ENCODE measurements at places on chromosomes 4 and X.

GRCh38 chr4:108328383-108328732 is 159.6 kb upstream of the LEF1 start:
- DNase-seq, result no peak

GRCh38 chrX:142250502-142250901 is 45.4 kb upstream of the MAGEC2 start:
- no peak for DNase-seq

DNA sequence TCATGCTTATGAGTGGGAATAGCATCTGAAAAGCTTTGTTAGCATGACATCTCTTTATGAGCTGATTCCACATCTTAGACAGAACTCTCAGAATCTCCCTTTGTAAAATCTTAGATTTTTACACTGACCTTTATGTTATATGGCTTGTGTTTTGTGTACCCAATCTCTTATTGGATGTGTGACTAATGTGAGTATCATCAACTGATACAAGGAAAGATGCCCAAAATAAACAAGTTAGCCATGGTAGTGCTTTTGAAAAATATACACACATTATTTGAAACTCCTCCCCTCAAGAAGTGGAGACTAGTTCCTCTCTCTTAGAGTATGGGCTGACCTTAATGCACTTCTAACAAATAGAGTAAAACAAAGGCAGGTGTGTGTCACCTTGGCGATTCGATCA is 160.1 kb upstream of the NRK start:
- DNase-seq, result no peak

DNA sequence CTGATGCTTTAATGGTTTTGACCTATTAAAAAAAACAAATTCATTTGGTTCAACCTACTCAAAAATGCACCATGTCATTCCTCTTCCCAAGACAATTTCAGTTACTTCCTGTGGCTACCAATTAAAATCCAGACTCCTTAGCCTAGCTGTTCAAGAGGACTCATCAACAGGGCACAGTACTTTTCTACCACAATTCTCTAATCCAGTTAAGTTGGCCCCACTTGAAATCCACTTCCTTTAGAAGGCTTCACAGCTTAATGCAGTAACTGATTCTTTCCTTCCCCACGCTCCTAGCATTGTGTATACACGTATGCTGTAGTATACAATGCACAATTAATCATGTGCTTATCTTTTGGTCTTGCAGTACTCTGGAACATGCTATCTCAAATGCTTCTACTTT is 129.8 kb downstream of the UGT8 start:
- no peak for DNase-seq

- no peak for DNase-seq
Observed at GRCh38 chr4:141220271-141220670, 424 bp upstream of the ZNF330 start.

- DNase-seq, result no peak
Observed at GRCh38 chrX:151896734-151897474, 15.8 kb upstream of the MAGEA4 start.

- no peak for DNase-seq
Observed at GRCh38 chr4:124846306-124846705, 133.8 kb upstream of the ANKRD50 start.

DNA sequence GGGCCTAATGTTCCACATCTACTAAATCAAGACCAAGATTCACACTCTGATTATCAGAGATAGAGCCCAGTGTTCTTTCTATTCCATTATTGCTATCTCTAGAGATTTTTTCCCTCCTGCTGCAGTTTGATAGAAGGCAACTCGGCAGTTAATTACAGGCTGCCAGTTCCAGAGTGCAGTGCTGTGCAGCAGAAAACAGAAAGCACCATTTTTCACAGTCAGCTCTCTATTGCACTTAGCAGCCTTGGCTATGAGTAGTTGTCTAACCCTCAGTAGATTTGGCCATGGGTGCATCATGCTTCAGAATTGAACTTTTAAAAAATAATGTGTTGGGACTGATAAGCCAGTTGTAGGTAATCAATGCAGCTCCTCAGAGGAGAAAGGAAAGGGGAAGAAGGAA is 295.3 kb downstream of the MID1IP1 start:
- no peak for DNase-seq

GRCh38 chrX:14030174-14030530 is 460 bp upstream of the GEMIN8 start:
- DNase-seq, result no peak

GRCh38 chr4:8647094-8647570 is 54.6 kb downstream of the CPZ start:
- no peak for DNase-seq

- no peak for DNase-seq
Observed at GRCh38 chr4:101155368-101155767, 192.0 kb downstream of the PPP3CA start.

DNA sequence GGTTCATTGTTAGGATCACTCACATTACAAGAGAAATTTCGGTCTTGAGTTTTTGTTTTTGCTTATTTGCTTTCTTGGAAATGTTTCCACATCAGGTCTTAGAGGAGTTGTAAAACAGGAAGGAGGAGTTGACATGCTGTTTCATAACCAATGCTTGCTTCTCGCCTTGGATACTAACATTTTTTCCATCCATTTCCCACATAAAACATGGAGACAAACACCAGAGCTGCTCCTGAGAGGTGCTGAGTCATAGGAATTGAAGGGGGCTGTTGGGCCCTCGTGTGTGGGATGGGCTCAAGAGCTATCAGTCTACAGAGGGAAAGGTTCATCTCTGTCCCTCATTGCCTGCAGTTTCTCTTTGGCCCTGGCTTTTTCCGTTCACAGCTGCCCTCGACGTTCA is 29.9 kb downstream of the TBL1X start:
- no peak for DNase-seq

DNA sequence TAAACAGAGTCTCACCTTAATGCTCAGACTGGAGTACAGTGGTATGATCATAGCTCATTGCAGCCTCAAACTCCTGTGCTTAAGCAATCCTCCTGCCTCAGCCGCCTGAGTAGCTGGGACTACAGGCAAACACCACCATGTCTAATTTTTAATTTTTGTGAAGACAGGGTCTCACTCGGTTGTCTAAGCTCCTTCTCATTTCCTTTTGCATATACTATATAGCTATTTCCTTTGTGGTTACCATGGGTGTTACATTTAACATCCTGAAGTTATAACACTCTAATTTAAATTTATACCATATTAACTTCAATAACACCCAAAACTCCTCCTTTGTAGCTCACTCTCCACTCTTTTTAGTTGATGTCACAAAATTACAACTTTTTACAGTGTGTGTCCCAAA is 114.3 kb downstream of the DCK start:
- DNase-seq, result no peak

- no peak for DNase-seq
Observed at GRCh38 chr4:182536221-182536811, 293.1 kb downstream of the TENM3 start.

DNA sequence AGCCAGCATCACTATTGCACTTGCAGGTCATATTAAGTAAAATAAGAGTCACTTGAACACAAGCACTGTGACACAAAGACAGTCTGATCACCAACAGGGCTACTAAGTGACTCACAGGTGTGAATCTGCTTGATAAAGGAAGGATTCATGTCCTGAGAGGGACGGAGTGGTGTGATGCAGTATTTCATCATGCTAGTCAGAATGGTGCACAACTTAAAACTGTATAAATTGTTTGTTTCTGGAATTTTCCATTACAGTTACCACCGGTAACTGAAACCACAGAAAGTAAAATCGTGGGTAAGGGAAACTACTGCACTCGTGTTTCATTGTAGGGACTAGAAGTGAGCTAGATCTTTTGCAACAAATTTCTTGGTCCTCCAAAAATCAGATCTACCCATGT is 109.7 kb downstream of the ELOVL6 start:
- DNase-seq, result no peak

DNA sequence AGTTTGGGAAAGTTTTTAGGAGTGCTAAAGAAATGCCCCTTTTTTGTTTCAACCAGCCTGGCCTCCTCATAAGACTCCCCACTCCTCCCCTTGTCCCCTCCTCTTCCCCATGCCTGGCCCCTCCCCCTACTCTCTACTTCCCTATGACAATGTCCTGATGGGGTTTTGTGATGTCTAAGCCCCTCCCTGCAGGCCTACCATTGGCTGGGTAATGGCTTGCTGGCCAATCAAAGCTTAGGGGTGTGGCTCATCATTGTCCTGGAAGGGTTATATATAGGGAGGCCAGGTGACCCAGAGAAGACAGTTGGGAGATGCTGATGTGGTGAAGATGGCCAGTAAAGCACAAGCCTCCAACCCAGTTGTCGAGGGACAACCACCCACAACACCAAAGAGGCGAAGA is 48.2 kb upstream of the PASD1 start:
- DNase-seq, result no peak

DNA sequence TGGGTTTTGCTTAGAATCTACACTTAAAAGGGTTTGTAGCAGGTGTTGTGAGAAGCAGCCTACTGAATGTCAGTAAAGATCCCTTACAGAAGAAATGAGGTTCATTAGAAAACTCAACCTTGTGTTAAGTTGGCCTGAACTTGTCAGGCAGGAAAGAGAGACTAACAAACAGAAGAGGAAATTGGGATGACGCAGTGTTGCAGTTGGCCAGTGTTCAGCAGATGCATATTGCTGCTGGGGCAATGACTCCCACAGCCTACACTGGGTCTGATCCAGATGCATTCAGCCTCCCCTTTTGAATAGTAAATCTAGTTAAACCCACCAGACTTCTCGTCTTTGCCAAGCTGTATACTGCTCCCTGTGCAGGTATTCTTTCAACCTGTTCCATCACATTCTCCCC is 409.4 kb downstream of the UBE2NL start:
- no peak for DNase-seq

- no peak for DNase-seq
Observed at GRCh38 chr4:46554760-46555465, 165.0 kb upstream of the GABRA2 start.

DNA sequence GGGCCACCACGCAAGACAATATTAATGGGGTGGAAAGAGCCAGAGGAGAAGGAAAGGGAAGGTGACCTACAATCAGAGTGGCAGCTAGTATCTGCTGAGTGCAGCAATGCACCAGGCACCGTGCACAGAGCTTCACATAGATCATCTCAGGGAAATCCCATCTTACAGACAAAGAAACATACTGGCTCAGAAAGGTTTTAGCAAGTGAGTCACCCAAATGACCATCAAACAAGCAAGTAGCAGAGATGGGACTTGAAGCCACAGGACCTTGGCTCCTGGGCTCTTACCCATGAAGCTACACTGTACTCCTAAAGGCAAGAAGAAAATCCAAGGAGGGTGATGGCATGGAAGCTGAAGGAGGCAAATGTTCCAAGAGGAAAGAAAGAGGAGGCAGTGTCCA is 6.8 kb downstream of the ANXA5 start:
- no peak for DNase-seq

DNA sequence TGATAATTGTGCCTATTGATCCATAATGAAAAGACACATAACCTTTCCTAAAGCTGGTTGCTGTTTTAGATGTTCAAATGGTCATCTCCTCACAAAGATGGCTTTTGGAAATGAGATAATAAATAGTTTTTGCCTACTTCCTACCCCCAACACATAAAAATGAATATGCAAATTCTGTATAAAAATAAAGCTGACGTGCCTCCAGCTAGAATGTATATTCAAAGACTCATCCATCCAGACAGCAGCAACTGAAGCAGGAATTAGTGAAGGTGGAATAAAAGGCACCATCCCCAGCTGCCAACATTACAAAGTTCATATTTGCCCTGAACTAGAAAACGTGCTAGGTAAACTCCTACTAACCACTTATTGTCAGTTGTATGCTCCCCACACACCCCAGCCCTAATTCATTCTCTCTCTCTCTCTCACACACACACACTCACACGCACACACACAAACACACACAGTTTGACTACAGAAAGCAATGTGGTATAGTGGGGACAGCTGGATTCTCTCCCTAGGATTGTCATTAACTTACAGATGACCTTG is 53.6 kb downstream of the PCDH19 start:
- DNase-seq, result no peak

DNA sequence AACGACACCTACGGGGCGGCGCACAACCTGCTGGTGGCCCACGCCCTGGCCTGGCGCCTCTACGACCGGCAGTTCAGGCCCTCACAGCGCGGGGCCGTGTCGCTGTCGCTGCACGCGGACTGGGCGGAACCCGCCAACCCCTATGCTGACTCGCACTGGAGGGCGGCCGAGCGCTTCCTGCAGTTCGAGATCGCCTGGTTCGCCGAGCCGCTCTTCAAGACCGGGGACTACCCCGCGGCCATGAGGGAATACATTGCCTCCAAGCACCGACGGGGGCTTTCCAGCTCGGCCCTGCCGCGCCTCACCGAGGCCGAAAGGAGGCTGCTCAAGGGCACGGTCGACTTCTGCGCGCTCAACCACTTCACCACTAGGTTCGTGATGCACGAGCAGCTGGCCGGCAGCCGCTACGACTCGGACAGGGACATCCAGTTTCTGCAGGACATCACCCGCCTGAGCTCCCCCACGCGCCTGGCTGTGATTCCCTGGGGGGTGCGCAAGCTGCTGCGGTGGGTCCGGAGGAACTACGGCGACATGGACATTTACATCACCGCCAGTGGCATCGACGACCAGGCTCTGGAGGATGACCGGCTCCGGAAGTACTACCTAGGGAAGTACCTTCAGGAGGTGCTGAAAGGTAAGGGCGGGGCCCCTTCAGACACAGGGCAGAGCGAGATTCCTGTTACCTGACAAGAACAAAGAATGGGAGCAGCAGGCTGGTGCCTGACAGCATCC is 11.7 kb downstream of the RPL9 start:
- DNase-seq, result no peak

GRCh38 chr4:104869831-104870230 is 276.8 kb upstream of the TET2 start:
- DNase-seq, result no peak

DNA sequence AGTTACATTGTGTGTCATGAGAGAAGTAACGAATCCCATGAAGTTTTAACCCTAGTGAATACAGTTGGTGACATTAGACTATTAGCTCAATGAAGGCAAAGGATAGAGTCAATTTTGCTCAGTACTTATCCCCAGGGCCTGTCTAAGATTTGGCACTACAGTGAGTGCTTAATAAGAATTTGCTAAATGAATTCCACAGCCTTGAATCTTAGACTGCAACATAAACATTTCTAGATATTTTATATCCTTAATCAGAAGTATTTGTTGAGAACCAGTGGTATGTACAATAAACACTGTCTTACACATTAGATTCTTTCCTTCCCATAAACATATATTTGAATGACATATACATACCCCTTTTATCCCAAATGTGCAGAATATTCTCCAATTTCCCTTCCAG is 223.0 kb downstream of the NSUN7 start:
- no peak for DNase-seq

DNA sequence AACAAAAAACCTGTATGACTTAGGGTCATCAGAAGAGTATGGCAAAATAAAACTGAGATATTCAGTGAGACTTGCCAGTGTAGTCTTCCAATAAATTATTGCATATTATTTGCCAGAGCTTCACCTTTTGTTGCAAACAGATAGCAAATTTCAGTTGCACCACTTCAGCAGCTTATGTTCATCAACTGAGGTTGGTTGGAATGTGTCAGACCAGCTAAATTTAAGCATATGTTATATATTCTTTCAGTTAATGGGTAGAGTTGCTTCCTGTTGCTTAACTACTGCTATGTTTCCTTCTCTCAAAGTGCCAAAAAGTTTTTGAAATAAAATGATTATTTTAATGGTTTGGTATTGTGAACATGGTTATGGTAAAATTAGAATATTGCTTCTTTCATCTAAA is 61.5 kb downstream of the GALNT7 start:
- no peak for DNase-seq

GRCh38 chrX:23822397-23822796 is 39.4 kb downstream of the SAT1 start:
- DNase-seq, result no peak

All from stimulated activated CD8-positive, alpha-beta memory T cell treated with anti-CD3 and anti-CD28 coated beads, Interleukin-15, amount 100 ng/mL, for 24 hours (primary cell).